ENCODE measurements at places on chromosomes 6 and 20.
A peak's percentile ranks its signal among the peaks of the same experiment; 100 is the strongest.

- DNase-seq: no peak
Measured at GRCh38 chr6:72182337-72183246, 296.2 kb downstream of the RIMS1 start.

- DNase-seq: no peak
Measured at GRCh38 chr6:95551678-95552324, 25.5 kb upstream of the MANEA start.

- DNase-seq: no peak
Measured at GRCh38 chr20:63167026-63167917, 48.7 kb downstream of the YTHDF1 start.

- DNase-seq: no peak
Measured at GRCh38 chr6:64090352-64090751, 454.8 kb downstream of the PHF3 start.

- DNase-seq: no peak
Measured at GRCh38 chr6:30000156-30000791, 57.9 kb downstream of the HLA-A start.

DNA sequence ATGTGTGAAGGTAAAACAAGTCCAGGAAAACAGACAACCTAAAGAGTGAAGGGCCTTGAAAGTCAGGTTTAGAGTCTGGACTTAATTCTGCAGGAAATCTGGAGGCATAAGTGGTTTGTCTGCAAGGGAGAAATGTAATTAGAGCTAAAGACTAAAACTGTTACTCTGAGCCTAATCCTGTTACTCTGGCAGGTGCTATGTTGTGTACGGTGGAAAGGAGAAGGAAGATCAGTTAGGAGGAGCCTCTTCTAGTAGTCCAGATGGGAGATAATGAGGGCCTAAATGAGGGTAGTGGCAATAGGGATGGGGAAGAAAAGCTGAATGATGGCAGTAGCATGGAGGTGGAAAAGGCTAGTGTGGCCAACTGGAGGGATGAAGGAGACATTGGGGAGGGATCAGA is 118.5 kb downstream of the PDSS2 start:
- DNase-seq: no peak

GRCh38 chr6:158561321-158561884 is 1.5 kb downstream of the TMEM181 start:
- DNase-seq: no peak

GRCh38 chr20:38298768-38299288 is 5.1 kb upstream of the BPI start:
- no peak for DNase-seq

DNA sequence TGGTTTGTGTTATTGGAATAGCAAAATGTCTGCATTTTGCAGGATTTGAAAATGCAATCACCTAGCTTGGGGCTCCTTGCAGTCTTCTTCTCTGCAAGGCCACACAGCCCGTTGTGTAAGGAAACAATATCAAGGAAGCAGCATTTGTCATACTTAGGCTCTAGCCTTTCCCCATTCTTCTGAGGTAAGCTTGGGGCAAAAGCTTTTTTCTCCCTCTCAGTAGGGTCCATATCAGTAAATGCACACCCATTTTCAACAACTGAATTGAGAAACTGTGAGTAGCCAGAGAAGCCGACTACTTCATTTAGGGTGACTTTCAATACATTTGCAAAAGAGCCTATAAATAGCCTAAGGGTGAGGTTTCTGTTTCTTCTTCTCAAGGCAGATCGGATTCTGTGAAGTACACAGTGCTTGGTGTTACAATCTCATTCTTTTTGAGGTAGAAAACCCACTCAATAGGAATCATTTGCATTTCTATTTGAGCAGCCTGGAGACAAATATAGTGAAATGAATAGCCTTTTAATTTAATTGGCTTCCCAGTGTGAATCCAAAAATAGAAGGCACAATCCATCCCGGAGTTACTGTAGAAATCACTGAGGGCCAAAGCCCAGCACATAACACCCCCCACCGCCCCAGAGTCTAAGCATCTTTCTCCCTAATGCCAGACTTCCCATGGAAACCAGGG is 61.8 kb downstream of the BTBD3 start:
- DNase-seq: no peak

GRCh38 chr6:101545191-101545590 is 151.7 kb downstream of the GRIK2 start:
- no peak for DNase-seq

- no peak for DNase-seq
Measured at GRCh38 chr6:146543940-146544615, 445 bp downstream of the RAB32 start.

DNA sequence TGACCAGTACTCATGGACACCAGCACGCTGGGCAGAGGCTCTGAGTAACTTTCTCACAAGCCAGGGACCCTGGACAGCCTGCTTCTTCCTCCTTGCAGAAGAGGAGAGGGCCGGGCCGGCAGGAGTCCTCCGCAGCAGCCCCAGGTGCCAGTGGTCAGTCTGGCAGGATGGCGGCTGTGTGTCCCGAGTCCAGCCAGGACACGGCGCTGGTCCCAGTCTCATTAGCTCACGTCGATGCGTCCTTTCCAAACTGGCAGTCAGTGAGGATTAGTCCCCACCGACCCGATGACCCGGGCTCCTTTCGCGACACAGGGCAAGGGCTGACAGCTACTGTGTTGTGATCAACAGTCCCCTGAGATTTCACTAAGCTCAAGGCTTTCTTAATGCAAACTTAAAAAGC is 267.0 kb downstream of the TAF4 start:
- DNase-seq: no peak

DNA sequence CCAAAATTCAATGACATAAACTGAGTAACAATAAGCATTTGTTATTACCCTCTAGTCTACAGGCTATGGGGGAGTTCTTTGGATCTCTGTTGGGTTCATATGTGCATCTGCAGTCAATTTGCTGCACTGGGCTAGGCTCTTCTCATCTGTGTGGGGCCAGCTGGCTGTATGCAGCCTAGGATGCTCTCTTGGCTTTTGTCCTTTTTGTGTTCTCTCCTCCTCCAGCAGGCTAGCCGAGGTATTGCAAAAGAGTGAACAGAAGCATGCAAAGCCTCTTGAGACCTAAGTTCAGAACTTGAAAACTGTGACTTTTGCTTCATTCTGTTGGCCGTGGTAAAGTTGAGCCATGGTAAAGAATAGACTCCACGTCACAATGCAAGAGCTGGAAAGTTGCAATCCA is 62.8 kb upstream of the FOXO3 start:
- no peak for DNase-seq

- DNase-seq: peak; percentile 26
Measured at GRCh38 chr6:31952140-31952805, 6.4 kb downstream of the CFB start.

DNA sequence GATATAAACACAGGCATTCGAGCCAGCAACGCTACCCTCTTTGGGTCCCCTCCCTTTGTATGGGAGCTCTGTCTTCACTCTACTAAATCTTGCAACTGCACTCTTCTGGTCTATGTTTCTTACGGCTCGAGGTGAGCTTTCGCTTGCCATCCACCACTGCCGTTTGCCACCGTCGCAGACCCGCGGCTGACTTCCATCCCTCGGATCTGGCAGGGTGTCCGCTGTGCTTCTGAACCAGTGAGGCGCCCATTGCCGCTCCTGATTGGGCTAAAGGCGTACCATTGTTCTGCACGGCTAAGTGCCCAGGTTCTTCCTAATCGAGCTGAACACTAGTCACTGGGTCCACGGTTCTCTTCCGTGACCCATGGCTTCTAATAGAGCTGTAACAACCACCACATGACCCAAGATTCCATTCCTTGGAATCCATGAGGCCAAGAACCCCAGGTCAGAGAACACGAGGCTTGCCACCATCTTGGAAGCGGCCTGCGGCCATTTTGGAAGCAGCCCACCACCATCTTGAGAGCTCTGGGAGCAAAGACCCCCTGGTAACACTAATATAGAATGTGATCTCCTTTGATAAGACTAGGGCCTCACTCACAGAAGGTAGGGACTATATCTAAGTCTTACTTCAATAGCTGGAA is 973 bp downstream of the UBD start:
- DNase-seq: no peak

DNA sequence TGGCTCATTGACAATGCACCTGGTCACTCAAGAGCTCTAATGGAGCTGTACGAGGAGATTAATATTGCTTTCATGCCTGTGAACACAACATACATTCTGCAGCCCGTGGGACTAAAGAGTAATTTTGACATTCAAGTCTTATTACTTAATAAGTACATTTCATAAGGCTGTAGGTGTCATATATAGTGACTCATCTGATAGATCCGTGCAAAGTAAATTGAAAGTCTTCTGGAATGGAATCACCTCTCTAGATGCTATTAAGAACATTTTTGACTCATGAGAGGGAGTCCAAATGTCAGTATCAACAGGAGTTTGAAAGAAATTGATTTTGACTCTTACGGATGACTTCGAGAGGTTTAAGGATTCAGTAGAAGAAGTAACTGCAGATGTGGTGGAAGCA is 267.9 kb downstream of the CLVS2 start:
- DNase-seq: no peak

DNA sequence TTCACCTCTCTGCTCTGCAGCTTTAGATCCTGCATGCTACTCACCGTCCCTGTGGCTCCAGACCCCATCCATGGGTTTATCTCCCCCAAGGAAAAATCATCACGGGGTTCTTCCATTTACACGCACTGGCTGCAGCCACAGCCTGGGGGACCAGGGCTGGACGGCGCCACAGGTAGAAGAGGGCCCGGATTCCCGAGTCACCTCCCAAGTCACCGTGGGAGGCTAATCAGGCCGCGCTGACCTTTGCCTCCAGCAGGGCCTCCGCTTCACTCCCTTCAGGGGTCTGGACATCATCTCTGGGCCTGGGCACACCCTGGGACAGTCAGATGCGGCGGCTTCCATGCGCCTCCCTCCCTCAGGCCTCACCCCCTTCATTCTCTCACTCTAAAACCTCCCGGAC is 47.8 kb upstream of the ENTPD6 start:
- DNase-seq: no peak

DNA sequence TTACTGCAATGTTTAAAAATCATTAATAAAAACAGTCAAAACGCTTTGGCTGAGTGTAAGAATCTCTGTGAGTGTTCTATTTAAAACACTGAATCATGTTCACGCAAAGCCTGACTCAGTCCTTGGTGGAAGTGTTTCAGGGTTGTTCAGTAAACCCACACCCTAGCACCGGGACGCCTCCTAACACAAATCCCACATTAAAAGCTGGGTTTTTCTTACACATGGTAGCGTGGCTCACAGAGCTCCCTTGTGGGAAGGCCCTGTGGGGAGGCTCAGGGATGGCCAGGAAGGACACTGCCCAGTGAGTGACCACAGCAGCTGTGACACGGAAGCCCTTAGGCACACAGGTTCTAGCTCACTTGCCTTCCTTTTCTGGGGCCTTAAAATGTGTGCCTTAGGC is 80.2 kb downstream of the GMPR start:
- DNase-seq: peak; percentile 22

- DNase-seq: no peak
Measured at GRCh38 chr20:59190466-59190865, 26.8 kb downstream of the ZNF831 start.

DNA sequence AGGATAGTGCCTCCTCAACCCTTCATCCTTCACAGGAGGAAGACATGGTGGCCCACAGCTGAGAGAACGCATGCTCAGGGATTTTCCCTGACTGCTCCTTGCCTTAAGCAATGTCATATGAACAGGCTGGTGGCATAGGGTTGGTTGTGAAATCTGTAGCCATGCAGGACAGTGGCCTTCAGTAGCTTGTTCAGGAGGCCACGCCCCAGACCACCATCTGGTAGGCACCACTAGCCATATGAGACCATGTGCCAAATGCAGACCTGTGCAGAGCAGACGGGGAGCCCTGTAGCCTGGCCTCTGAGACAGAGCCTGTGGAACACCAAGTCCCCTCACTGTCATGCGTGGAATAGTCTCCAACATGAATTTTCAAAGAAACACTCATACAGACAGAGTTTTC is 76.5 kb downstream of the ADTRP start:
- no peak for DNase-seq

GRCh38 chr6:126620719-126621118 is 280.8 kb downstream of the CENPW start:
- DNase-seq: no peak

- DNase-seq: no peak
Measured at GRCh38 chr6:151068761-151069312, 170.9 kb upstream of the AKAP12 start.

- DNase-seq: no peak
Measured at GRCh38 chr6:12729467-12729866, 12.9 kb downstream of the PHACTR1 start.

GRCh38 chr20:51013577-51014330 is 9.2 kb downstream of the KCNG1 start:
- no peak for DNase-seq

DNA sequence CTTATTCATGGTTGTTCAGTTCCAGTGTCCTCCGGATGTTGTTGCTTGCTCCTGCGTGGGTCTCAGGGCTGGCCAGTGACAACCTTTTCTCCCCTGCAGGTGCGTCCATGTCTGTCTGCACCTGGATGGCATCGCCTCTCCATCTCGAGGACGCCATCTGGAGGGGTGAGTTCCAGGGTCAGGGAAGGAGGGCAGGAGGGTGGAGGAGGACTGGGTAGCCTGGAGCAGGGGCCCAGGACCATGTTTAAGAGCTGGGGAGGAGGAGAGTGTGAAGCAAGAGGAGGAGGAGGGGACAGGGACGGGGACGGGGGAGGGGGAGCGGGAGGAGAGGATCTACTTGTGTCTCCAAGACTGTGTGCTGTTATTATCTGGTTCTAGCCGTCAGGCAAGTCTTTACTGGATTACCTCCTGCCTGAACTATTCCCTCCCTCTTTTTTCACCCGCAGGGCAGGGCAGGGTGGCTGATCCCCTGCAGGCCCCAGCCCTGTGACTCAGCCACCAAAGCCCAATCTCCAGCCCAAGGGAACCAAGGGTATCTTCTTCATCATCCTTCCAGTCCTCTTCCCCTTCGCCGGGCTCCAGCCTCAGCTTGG is 32.2 kb upstream of the TULP1 start:
- no peak for DNase-seq

GRCh38 chr20:8360035-8360434 is 228.0 kb downstream of the PLCB1 start:
- DNase-seq: no peak

GRCh38 chr20:25204550-25205276 is 9.2 kb downstream of the ENTPD6 start:
- no peak for DNase-seq

GRCh38 chr6:119182875-119183274 is 104.4 kb upstream of the FAM184A start:
- no peak for DNase-seq

DNA sequence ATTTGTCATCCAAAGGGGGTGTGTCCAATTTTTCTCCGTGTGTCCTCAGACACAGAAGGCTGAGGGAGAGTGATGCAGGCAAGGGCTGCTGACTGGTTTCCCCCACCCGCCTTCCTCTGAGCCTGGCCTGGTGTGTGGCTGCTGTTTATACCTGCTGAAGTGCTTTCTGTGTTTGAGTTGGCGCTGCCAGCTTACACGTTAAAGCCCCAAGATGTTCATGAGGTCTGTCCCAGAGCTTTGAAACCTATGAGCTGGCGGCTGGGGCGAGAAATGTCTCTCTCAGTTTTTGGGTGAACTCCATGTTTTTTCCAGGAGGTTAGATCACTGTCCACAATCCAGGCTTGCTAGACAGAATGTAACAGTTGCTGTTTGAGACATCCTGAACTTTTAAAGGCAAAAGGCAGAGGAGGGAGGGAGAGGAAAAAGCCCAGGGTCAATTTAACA is 69.0 kb upstream of the CCN2 start:
- no peak for DNase-seq

- DNase-seq: no peak
Measured at GRCh38 chr20:57213291-57213690, 53.1 kb downstream of the BMP7 start.

GRCh38 chr6:79724816-79725215 is 93.7 kb downstream of the SH3BGRL2 start:
- DNase-seq: no peak

GRCh38 chr20:5171064-5171789 is 44.4 kb downstream of the CDS2 start:
- DNase-seq: no peak

- no peak for DNase-seq
Measured at GRCh38 chr6:34242252-34243130, 5.8 kb downstream of the HMGA1 start.

Data from activated T-cell treated with anti-CD3 and anti-CD28 coated beads, Interleukin-2, amount 50 U/mL, for 4 hours (primary cell).